ENCODE measurements at places on chromosomes 3 and 15.

GRCh38 chr3:150609988-150610387 is 6.9 kb downstream of the SELENOT start:
- no peak for DNase-seq

- DNase-seq, result no peak
Observed at GRCh38 chr3:121619691-121620090, 26.5 kb downstream of the FBXO40 start.

DNA sequence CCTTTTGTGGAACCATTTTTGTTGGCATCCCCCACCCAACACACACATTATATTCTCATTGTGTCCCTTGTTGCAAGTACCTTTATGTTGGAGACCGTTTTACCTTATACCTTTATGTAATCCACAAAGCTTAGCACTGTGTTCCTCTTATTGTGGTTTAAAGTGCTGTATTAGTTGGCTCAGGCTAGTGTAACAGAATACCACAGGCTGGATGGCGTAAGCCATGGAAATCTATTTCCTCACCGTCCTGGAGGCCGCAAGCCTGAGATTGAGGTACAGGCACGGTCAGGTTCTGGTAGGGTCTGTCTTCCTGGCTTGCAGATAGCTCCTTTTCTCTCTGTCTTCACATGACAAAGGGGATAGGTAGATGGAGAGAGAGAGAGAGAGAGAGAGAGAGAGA is 302.8 kb downstream of the ROBO2 start:
- DNase-seq, result no peak

DNA sequence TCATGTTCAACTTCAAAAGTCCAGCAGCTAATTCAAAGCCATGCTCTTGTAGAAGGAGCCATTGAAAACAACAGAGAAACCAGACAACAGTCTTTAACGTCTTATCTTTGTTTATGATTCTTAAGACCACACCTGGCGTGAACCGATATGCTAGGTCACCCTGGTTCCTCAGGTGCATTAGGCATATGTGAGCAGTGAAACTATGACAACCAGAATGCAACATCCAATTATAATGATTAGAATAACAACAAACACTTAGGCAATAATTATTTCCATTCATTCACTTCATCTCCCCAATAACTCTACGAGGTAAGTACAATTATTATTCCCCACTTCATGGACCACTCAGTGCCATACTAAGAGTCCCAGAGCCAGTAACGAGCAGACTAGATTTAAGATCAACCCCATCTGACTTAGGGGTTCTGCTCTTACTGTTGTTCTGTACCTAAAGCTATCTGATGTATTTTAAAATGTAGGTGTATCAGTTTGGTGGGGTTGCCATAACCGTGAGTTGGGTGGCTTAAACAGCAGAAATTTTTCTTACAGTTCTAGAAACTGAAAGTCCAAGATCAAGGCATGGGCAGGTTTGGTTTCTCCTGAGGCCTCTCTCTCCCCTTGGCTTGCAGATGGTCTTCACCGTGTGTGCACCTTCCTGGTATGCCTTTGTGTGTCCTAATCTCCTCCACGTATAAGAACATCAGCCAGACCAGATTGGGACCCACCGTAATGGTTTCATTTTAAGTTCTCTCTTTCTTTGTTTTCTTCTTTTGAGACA is 997.8 kb upstream of the CFAP20DC start:
- no peak for DNase-seq

GRCh38 chr3:107979538-107979937 is 111.3 kb downstream of the CD47 start:
- no peak for DNase-seq
